ENCODE measurements at places on chromosomes 1 and 21. TPM values are rescaled to one million over a fixed set of nuclear protein-coding genes. Genes with fewer than 3 reads are reported as not detected.

The ZNF683 gene
- not detected for total RNA-seq

- H3K36me3 ChIP-seq: no peaks in the 10 kb centered on the region
- no peak overlapping the region for H3K27ac ChIP-seq
- H3K4me1 ChIP-seq: no peaks in the 10 kb centered on the region
- no peak for DNase-seq
- H3K27me3 ChIP-seq: no peaks in the 10 kb centered on the region
Observed at GRCh38 chr1:164803366-164803765, 244.4 kb downstream of the PBX1 start.

GRCh38 chr1:248755517-248755916, at the start of gene LYPD8:
Gene LYPD8, minus strand, starts transcription at chr1:248755759. Its CDS starts 4,678 bp downstream, at chr1:248751081.
- peaks cover 2% of the 10 kb centered on the region for H3K27me3 ChIP-seq
- peaks cover under 1% of the 10 kb centered on the region for H3K36me3 ChIP-seq
- no peak within 1 kb of the TSS for H3K27ac ChIP-seq
- H3K4me3 ChIP-seq: no peak within 1 kb of the TSS
- no peak for DNase-seq

GRCh38 chr1:189103956-189104355, 1373.7 kb downstream of the BRINP3 start:
- no peak overlapping the region for H3K4me3 ChIP-seq
- no peaks in the 10 kb centered on the region for H3K4me1 ChIP-seq
- H3K36me3 ChIP-seq: no peaks in the 10 kb centered on the region
- H3K27ac ChIP-seq: no peak overlapping the region
- H3K27me3 ChIP-seq: no peaks in the 10 kb centered on the region
- no peak for DNase-seq

DNA sequence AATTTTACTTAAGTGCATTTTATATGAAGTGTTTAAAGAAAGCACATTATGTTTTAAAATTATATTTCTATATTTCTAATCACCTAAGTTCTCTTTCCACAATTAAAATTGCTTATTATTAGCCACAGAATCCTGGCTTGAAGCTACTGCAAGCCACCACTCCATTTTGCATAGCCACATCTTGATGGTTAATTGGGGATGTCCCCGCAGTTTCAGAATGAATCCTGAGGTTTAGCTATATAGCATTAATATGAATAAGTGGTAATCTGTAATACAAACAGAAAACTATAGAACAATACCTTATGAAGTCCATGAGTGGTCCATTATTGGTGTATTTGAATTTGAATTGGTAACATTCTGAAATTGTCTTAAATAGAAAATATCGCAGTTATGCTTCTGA, 11.6 kb upstream of the GOLPH3L start:
- H3K27me3 ChIP-seq: peaks cover 2% of the 10 kb centered on the region
- no peak overlapping the region for H3K27ac ChIP-seq
- peak; percentile 49 for DNase-seq
- H3K4me1 ChIP-seq: peaks cover 4% of the 10 kb centered on the region
- no peak overlapping the region for H3K4me3 ChIP-seq

DNA sequence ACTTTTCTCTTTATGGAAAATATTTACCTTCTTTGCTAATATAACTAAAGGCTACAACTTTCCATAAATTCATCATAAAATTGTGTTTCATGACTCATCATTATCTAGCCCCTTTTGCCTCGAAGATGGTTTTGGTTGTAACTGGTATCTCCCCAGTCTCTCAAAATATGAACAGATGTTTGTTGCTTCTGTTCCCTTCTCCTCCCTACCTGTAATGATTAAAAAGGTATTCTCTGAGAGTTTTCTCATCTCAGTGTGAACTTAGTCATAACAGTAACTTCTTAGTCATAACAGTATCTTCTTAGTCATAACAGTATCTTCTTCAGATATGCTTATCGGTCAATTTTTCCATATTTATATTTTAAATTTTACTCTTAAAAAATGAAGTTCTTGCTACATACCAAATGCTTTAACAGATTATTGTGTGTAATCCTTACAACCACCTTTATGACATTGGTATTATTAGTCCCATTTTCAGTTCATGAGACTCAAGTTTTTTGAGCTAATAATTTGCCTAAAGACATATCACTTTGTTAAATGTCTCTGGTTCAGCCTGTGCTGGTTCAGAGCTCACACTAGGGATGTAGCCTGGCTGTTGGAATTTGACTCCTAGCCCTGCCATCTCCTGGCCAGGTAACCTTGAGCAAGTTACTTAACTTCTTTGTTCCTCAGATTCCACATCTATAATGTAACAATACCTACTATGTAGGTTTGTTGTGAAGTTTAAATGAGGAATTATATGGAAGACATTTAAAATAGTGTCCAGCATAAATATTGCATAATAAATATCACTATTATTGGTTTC, 32.6 kb downstream of the ATP1B1 start:
- peaks cover 4% of the 10 kb centered on the region for H3K4me1 ChIP-seq
- peak overlapping the region; percentile 14 for H3K27ac ChIP-seq
- no peak overlapping the region for H3K4me3 ChIP-seq
- H3K36me3 ChIP-seq: no peaks in the 10 kb centered on the region
- no peak for DNase-seq

- H3K27me3 ChIP-seq: no peaks in the 10 kb centered on the region
- DNase-seq: peak; percentile 60
- peak overlapping the region; percentile 97 for H3K27ac ChIP-seq
- H3K4me1 ChIP-seq: peaks cover 48% of the 10 kb centered on the region
- H3K36me3 ChIP-seq: peaks cover 18% of the 10 kb centered on the region
Observed at GRCh38 chr1:224435318-224435763, 744 bp upstream of the WDR26 start.
